ENCODE measurements at places on chromosomes 7 and 10.

- DNase-seq: no peak
Measured at GRCh38 chr10:76717141-76717540, 920.5 kb downstream of the KCNMA1 start.

GRCh38 chr7:3806516-3806915 lies 505.5 kb downstream of the SDK1 start:
- DNase-seq: no peak

DNA sequence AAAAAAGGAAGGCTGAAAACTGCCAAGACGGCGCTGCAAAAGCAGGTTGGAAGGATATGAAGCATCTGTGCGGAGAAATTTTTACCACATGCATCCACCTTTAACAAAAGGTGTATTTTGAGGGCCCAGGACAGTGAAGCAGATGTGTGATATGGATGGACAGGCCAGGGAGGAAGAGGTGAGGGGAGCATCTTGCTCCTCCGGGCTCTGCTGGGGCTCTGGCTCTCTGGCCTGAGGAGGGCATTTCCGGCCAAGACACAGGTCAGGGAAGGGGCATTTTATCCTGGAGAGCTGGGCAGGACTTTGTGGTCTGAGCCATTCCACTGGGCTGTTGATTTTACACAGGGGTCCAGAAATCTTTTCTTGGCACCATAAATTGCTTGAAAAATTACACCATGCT lies 175.1 kb downstream of the ZMYND11 start:
- DNase-seq: no peak

DNA sequence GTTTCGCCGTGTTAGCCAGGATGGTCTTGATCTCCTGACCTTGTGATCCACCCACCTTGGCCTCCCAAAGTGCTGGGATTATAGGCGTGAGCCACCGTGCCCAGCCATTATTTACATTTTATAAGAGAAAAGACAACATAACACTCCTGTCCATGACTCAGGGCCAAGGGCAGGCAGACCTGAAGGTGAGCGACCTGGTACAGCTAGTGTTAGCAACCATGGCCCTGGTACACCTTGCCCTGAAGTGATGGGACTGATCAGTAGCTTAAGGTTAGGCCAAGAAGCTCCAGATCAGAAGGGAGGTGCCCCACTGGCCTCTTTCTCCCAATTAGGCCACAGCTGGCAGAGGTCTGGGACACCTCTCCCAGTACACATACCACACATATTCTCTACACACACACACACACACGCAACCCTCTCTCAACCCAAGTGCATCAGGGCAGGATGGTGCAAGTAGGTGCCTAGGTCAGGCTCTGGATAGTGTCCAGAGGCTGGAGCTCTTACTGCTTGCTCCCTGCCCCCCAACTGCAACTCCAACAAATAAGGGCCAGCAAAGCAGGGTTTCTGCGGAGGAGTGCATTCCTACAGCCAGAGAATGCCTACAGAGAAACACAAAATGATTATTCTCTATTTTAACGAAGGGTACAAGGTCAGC lies 43.8 kb downstream of the DPCD start:
- no peak for DNase-seq

- DNase-seq: no peak
Measured at GRCh38 chr10:128850647-128851046, 616.4 kb upstream of the MGMT start.

DNA sequence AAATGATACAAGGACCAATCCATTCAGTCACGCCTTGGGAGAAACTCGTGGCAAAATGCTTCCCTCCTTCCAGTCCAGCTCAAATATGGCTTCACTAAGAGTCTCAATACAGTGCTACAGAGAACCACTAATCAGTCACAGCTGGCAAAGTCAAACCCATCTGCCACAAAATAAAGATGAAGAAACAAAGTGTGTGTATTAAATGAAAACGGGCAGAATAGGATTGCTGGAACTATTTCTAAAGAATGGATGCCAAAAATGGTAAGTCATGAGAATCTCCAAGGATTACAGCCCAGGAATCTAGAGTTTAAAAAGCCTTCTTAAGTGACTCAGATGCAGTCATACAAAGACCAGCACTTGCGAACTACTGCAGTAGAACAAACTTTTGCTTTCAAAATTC lies 61.9 kb downstream of the CACUL1 start:
- DNase-seq: no peak

GRCh38 chr7:105838627-105839231 lies 37.7 kb downstream of the ATXN7L1 start:
- no peak for DNase-seq

- no peak for DNase-seq
Measured at GRCh38 chr7:140209866-140210609, 33.3 kb upstream of the KDM7A start.

- DNase-seq: no peak
Measured at GRCh38 chr10:104242545-104242944, 10.4 kb upstream of the CFAP43 start.

DNA sequence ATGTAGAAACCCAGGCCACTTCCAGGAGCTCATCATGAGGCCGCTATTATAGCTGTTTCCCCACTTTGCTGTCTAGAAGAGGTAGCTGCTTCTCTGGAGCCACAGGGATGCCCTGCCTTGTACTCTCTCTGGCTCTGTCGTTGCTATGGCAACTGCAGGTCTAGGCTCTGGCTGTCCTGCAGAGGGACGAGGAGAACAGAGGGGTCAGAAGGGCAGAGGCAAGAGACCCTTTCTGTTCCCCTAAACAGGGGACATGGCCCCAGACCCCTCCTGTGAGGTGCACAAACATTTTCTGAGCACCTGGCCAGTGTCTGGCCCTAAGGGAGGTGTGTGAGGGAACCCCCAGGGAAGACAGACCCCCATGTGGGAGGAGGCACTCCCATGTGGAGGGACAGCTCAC lies 31.4 kb downstream of the ITPRIP start:
- DNase-seq: no peak

- DNase-seq: no peak
Measured at GRCh38 chr7:69736126-69736810, 138.0 kb downstream of the AUTS2 start.

DNA sequence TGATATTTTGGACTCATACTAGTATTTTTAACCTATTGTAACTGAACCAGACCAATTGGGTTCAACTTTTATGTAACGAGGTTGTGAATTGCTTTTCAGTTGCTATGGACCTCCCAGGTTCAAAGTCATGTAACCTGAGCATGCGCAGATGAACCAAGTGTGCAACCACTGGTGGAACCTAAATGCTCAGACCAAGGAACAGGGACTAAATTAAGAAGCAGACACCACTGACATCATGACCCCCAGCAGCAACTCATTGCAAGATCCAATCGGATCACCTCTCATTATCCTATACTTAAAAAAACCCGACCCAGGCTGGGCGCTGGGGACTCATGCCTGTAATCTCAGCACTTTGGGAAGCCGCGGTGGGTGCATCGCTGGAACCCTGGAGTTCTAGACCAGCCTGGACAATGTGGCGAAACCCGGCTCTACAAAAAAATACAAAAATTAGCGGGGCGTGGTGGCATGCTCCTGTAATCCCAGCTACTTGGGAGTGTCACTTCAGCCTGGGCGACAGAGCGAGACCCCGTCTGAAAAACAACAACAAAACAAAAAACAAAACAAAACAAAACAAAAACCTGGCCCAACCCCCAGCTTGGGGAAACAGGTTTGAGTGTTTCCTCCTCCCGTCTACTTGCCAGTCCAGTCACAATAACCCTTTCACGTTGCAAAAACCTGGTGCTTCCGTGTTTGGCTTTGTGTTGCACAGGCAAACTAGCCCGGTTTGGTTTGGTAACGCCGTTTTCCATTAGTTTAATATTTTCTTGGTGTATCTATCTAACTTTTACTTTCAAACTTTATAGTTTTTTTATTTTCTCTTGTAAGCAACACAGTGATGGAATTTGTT lies 11.3 kb upstream of the ZNF518A start:
- DNase-seq: no peak

DNA sequence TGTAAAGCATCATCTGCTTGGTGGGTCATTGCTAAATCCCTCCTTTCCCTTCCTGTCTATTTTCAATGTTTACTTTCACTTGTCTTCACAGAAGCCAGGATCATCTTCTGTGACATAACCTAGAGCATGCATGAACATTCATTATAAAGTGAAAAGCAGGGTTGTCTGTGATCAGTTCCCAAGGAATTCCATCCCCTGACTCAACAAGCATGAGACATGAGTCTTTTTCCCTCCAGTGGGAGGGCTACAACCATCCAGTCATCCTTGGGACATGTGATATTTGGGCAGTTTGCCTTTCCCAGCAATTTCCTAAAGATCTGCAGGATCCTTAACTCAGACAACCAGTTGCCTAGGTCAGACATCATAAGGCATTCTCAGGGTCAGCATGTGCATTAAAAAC lies 166.3 kb upstream of the TMEM196 start:
- DNase-seq: no peak

DNA sequence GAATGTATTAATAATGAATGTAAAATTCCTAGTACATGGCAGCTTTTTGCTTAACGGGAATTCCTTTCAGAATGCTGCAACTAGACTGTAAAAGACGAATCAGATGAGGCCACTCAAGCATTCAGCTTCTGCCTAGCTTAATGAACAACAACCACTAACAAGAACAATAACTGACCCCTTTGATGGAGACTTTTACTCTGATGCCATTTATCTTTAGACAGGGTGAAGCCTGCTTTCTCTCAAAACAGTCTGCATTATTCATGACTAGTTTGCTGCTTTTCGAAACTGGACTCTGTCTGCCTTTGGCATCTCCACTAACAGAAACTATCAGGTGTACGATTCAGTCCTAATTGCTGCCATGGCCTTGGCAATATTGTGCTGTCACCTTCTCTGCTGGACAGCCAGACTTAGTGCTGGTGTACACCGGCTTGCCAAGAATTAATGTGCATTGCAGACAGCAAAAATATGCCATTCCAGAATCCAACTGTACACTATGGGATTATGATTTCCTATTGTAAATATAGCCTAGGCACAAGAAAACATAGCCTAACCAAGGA lies 295.5 kb upstream of the CDC14C start:
- DNase-seq: no peak
